Upper lobe of left lung (tissue), 6 donors: ENCODE measurements at places on chromosomes 4 and X.

- no peak for DNase-seq
Observed at GRCh38 chrX:10286195-10286594, 129.4 kb downstream of the CLCN4 start.

- no peak for DNase-seq
Observed at GRCh38 chrX:21225643-21226042, 148.6 kb upstream of the CNKSR2 start.

DNA sequence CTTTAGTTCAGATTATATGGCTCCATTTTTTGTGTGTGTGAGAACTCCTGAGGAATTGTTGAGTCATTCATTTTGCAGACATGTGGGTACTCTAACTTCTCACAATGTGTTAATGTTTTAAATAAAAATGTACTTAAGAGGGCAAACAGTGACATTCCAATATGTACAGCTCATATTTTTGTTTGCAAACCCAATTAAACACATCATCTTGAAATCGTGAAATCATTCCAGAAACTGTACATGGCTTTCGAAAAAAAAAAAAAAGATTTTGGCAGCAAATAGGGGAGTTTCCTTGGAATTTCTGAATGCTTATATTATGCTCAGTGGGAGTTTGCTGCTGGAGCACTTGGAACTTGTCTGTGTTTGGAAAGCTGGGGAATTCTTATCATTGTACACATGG is 85.0 kb downstream of the HPGD start:
- DNase-seq, result no peak

DNA sequence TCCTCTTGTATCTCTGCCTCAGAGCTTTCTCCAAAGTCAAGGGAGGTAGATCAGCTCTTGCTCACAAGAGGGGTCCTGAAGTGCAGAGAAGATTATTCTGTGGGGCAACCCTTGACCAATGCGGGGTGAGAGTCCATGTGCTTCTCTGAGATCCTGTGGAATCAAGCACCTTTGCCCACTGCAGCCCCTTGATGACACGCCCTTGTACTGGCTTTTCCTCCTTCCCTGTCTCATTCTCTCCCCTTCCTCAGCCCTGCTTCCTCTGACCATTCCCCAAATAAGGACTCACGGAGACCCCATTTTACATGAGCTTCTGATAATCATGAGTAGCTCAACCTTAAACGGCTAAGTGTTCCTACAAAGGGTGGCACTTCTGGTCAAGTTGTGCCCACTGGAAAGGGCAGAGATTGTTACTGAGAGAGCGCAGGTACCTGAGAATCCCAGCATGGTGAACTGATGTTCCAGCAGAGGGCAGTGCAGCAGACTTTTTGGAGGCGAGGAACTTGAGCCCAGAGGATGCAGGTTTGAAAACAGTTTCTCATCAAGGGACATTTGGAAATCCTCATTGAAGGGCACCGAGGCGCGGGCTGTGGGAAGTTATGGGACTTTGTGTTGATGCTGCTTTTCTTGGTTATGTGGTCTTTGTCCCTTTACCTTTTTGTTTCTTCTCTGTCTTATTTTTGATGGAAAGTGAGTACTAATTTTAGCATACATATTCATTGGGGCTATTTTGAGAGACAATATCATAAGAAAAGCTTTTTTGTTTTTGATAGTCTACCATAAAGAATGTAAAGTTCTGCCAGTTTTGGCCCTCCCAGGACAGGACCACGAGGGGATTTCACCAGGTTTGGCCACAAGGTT is 201.3 kb downstream of the RBM46 start:
- DNase-seq, result peak; percentile 60

DNA sequence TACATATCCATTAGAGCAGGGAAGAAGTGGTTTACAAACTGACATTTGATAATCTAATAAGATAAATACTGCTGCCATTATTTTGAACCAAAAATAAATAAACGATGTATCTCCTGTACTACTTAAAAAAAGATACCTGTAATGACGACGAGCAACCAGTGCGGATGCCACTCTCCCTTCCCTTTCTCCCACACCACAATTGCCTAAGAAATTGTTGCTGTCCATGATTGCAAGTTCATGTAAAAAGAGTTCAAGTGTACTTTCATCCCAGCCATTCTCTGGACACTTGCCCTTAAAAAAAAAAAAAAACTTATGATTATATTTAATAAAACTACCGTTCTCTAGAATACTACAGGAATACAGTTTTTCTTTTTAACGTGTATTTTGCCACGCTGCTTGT is 1.4 kb downstream of the SEPSECS start:
- no peak for DNase-seq

DNA sequence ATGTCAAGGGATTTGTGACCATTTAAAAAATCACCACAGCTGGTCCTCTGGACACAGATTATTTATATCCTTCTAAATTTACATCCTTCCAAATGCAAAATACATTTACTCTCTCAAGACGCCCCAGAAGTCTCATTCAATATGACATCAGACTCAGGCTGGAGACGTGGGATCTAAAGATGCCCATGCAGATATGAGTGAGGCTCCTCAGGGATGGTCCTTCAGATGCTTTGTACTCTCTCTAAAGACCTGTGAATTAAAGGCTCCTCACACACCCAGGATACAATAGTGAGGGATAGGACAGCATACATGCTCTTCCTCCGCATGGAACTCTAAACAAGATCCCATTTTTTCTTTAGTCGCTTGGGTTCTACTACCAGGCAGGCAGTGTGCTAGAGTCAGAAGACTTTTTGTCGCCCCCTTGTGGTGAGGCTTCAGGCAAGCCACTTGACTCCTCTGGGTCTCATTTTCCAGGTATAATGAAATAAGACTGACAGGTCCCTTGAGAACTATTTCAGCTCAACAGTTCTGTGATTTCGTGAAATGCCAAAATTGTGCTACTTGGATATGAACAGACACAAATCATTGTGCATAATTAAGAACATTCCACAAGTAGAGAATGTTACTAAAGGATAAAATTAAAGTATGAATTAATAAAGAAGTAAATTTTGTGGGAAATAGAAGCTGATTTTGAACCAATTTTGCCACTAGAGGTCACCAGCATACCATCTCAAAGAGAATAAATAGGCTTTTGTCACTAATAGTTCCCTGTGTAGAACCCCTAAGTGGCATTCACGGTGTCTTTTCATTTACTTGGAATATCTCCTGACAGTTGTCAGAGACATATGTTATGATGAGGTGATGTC is 13.7 kb upstream of the SCOC start:
- DNase-seq, result peak; percentile 80

DNA sequence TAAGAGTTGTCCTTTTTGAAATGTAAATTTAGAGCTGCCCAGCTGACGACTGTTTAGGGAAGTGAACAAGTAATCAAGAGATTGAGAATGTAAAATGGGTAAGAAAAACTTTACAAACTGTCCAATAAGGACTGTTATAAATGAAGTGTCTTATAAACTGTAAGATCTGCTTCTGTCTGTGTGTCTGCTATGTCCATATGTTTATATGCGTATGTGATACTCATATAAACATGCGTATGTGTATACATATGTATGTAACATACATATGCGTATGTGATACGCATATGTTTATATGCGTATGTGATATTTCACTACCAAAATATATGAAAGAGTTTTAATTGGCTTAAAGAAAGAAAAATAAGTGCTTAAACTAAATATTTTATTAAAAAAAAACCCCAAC is 416.0 kb upstream of the GALNTL6 start:
- no peak for DNase-seq
